ENCODE measurements at places on chromosomes 3 and 15.

- no peak for DNase-seq
Measured at GRCh38 chr3:117114517-117115265, 405.1 kb downstream of the TUSC7 start.

GRCh38 chr3:102290241-102290640 is 144.6 kb upstream of the ZPLD1 start:
- DNase-seq, result no peak

GRCh38 chr3:51675201-51675611 is 4.2 kb downstream of the TEX264 start:
- peak; percentile 5 for DNase-seq

DNA sequence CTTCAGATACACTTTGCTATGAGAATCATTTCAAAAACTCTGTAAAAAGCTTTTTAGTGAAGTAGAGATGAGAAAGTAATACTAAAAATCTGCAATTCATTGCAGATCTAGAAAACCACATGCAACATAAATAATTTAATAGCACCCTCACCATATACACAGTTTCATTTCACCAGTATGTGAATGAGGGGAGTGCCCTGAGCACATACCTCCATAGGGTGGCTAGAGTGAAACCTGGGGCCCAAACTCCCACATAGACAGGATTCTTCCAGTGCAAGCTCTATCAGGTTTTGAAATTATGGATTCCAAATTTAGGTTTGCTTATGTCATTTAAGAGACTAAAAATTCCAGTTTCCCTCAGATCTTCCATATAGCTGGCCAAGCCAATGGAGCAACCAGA is 973.4 kb upstream of the CFAP20DC start:
- no peak for DNase-seq

- DNase-seq, result no peak
Measured at GRCh38 chr3:72446218-72447058, 401.8 kb downstream of the SHQ1 start.

- no peak for DNase-seq
Measured at GRCh38 chr3:53989451-53989850, 97.8 kb upstream of the SELENOK start.

DNA sequence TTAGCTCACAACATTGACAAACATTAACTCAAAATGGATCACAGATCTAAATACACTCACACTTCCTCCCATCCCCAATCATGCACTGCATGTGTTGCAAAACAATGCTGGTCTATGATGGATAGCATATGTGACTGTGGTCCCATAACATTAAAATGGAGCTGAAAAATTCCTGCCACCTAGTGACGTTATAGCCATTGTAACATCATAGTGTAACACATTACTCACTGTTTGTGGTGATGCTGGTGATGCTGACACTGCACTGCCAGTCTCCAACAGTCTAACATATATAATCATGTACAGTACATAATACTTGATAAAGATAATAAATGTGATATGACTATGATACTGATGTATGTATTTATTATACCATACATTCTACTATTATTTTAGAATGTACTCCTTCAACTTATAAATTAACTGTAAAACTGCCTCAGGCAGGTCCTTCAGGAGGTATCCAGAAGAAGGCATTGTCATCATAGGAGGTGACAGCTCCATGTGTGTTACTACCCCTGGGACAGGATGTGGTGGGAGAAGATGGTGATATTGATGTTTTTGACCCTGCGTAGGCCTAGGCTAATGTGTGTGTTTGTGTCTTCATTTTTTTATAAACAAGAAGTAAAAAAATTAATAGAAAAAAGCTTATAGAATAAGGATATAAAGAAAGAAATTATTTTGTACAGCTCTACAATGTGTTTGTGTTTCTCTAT is 41.3 kb downstream of the TXNRD3 start:
- no peak for DNase-seq

GRCh38 chr3:195033531-195034091 is 237.3 kb downstream of the XXYLT1 start:
- DNase-seq, result peak; percentile 50

GRCh38 chr3:124084022-124084881 is 92.3 kb upstream of the ROPN1 start:
- no peak for DNase-seq

GRCh38 chr15:92803852-92804609 is 96.1 kb upstream of the CHD2 start:
- peak; percentile 99 for DNase-seq

- no peak for DNase-seq
Measured at GRCh38 chr15:90513448-90513847, 16.3 kb upstream of the CRTC3 start.

- no peak for DNase-seq
Measured at GRCh38 chr15:70589728-70590127, 173.6 kb downstream of the UACA start.

DNA sequence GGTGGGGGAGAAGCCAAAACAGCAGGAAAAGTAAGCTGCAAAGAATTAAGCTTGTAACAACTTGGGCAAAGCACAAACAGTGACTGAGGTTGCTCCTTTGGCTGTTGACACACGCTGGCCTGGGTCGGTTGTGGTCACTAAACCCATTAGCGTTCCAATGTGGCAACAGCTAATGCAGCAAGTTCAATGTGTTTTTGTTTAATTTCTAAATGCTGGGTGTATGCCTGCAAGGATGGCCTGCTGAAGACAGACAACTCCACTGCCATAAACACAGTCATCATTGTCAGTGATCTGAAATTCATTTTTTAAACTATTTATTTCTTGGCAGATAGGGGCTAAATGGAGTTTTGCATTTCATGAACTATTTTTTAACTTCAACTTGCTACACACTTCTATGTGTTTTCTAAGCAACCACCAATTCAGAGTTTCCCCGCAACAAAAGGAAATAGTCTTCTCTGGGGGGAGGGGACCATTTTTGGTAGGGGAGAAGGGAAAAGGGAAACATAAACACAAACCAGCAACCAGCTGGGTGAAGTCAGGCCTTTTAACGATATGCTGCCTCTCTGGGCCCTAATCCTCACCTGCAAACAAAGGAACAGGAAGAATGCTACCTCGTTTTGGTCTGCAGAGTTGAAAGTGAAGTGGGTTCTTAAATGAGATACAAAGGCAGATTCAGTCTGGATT is 34.8 kb upstream of the WNT5A start:
- no peak for DNase-seq

DNA sequence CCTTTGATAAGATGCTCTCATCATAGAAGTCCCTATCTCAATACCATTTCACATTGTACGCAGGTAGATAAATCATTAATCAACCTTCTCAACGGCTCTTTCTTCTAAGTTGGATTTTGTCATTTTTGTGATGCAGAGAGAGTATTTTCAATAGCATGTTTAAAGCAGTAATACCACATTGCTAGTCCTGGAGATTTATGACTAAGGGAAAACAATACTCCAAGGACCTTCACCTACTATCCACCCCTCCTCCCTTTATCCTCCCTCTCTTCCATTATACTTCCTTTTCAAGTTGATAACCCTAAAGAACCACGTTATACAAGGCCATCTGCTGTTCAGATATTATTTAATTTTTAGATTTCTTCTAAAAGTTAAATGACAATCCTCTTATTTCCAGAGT is 65.3 kb upstream of the CHMP2B start:
- DNase-seq, result no peak
